ENCODE measurements at places on chromosomes 5 and 9.

DNA sequence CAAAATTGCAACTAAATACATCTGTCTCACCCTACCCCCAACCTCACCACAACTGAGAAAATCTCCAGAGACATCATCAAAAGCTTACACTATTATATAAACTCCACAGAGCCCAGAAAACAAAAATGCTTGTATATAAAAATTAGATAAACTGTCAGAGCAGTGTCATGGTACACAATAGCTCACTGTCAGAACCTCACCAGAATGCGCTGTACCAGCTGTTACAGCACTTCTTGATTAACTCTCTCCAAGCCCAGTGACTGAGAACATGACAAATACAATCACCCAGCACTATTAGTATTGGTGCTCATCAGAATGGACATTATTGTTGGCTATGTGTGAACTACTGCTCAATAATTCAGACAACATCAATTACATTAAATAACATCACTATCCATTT lies 65.7 kb downstream of the ZDHHC21 start:
- no peak for DNase-seq

DNA sequence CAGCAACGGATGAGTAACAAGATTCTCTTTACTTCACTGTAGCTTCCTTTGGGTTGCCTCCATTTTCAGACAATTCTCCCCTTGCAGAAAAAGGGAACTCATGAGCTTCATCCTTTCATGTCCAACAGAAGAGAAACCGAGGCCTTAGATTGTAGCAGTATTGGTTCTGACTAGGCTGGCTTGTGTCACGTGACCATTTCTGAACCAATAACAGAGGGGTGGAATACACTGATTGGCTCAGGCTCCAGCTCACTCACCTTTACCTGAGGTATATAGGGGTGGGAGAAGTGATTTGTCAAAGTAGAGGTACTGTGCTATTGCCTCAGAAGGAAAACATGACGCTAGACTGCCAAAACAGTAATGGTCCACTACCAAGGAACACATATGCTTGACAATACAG lies 343.7 kb downstream of the KIAA0825 start:
- no peak for DNase-seq

GRCh38 chr9:13967011-13967410 lies 346.9 kb downstream of the NFIB start:
- DNase-seq, result no peak

DNA sequence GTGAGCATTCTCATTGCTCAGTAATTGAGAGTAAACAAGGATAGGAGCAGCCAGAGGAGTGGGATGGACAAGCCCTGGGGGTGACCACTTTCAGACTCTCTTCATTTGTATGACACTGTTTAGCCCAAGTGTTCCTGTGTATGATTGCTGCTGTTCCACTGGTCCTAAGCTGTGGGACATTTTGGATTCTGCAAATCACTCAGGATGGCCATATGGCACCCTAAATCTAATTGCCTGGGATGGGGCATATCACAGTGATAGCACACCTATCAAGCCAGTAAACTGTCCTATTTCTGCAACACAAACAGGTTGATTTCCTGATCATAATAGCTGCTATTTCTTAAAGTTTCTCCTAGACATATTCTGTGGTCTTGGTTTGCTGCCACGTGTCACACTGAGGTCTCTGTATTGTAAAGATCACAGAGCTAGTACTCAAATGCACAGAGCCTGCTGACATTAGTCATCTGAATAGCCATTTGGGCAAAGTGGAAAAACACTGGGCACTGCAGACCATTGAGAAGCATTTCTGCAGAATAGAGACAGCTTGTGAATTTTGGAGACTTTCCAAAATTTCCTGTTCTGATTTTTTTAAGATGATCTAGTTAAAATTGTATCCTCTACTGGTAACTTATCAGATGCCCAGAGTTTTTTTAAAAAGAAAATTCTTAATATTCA lies 320.2 kb downstream of the RFX3 start:
- DNase-seq, result no peak

DNA sequence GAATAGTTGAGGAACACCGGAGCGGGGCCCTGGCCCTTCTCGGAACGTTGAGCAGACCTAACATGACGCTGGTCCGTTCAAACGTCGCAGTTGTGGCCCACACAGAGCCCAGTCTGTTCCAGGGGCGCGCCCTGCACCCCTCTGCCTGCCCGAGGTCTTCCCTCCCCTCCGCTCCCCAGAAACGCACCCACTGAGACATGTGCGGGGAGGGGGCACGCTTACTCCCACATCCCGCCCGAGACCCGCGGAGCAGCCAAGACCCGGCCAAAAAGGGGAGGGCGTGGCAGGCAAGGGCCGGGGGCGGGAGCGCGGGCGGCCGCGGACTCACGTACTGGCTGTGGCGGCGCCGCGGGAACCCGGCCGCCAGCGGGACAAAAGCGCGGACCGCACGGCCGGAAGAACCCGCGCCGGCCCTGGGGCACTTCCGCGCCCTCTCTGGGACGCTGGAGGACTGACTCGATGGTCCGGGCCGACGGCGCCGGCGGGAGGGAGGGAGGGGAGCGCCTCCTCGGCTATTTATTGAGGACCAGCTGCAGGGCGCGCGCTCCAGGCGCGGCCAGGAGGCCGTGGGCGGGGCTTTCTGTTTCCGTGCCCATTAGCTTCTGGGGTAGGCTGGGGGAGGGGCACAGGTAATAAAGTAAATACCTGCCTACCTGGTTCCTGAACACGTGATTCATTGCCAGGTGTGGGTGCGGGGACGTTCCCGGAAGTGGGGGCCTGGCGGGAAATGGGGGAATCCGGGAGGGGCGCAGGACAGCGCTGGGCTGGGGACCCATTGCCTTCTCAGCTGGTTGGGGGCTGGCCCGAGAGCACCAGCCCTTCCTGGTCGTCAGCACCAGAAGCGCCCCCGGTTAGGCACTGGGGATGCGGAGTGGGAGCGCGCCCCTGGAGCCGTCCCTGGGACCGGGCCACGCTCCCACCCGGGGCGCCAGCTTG lies at the start of gene ZFP62:
TSS of gene ZFP62 (minus strand) at position 390 of the 936 bp plus-strand sequence. CDS start at position 333, 57 bp downstream.
- DNase-seq, result peak; percentile 68

DNA sequence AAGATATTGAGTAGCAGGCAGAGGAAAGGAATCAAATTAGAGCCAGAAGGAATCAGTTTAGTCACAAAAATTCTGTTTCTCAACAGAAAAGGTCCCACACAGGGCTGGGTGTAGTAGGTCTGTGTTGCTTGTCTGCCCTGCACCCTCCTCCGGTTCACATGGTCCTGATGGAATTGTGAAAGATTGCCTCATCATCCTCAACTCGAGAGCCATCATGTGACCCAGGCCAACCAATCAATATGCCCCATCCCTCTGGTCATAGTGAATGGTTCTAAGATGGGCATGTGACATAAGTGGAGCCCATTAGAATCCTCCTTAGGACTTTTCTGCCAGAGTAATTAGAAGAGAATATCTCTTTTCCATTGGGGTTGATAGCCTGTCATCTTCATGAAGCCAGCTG lies 56.7 kb upstream of the RAD23B start:
- no peak for DNase-seq

GRCh38 chr9:120542701-120543490 lies 37.1 kb downstream of the CDK5RAP2 start:
- DNase-seq, result no peak

GRCh38 chr9:87109851-87110250 lies 162.5 kb upstream of the GAS1 start:
- DNase-seq, result no peak

GRCh38 chr9:36914212-36914577 lies 119.9 kb downstream of the PAX5 start:
- no peak for DNase-seq

DNA sequence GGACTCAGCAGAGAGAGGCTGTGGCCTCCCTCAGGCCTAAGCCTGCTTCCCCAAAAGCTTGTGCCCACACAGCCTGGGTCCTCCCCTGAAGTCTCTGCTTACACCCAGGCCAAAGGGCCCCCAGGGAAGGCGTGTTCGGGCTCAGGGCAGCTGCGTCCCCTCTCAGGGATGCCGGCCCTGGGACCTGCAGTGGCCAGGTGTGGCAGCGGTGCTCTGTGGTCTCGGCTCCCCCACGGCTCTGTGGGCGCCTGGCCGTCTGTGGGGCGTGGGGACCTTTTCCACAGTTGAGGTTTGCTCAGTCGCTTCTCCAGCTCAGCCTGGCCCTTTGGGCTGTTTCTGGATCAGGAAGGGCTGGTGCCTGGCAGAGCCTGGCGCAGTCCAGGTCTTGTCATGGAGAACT lies 75.9 kb downstream of the RXRA start:
- no peak for DNase-seq

- no peak for DNase-seq
Measured at GRCh38 chr5:80738466-80738865, 83.7 kb upstream of the DHFR start.

DNA sequence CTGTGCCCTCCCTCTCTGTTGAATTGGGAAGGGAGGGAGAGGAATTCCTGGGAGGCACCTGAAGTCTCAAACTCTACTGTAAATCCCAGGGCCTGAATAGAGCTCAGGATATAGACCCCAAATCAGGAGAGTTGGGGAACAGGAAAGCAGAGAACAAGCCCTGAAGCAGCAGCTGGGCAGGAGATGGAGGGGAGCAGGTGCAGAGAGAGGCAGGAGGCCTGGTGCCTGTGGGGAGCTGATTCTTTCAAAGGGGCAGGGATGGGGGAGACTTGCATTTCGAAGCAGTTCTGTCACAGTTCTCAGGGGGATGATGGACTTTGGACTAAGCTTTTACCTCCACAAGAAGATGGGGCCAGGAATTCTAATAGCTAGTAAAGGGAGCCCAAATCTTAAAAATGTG lies 50.2 kb downstream of the NIM1K start:
- no peak for DNase-seq

DNA sequence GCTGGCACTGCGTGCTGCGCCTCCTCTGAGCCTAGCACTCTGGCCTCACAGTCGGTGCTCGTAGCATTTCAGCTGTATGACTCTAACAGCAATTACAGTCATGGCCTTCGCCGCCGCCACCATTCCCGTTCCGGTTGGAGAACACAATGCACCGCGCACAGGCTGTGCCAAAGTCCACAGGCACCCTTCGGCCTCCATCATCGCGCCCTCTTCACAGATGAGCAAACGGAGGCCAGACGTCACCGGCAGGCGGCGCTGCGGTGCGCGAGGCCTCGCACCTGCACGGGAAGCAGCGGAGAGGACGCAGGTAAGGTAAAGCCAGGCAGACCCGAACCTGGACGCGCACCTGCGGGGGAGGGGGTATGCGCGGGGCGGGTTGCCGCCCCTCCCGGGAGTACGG lies 128.9 kb downstream of the BARX1 start:
- DNase-seq, result no peak

- no peak for DNase-seq
Measured at GRCh38 chr9:2228132-2228531, 213.0 kb downstream of the SMARCA2 start.

- no peak for DNase-seq
Measured at GRCh38 chr9:113462781-113463286, 693 bp upstream of the RGS3 start.

DNA sequence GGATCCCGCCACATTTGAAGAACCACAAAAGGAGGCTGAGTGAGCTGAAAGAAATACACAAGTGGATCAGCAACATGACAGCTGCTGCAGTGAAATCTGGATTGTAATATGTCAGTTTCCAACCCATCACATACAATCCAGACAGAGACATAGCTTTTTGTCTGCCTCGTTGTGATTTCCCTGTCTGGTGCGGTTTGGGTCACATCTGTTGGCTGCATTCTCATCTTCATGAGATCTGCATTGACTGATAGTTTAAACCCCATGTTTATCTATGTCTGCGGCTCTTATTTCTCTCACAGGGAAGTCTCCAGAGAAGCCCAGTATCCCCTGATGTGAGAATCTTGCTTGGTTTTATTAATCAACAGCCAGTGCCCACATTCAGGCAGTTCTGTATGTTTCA lies 403.1 kb upstream of the ZNF608 start:
- DNase-seq, result no peak

- no peak for DNase-seq
Measured at GRCh38 chr9:76620996-76621395, 143.2 kb upstream of the PCA3 start.

GRCh38 chr5:539469-540070 lies 15.3 kb upstream of the SLC9A3 start:
- no peak for DNase-seq

GRCh38 chr5:95043234-95043633 lies 241.7 kb downstream of the MCTP1 start:
- DNase-seq, result no peak

DNA sequence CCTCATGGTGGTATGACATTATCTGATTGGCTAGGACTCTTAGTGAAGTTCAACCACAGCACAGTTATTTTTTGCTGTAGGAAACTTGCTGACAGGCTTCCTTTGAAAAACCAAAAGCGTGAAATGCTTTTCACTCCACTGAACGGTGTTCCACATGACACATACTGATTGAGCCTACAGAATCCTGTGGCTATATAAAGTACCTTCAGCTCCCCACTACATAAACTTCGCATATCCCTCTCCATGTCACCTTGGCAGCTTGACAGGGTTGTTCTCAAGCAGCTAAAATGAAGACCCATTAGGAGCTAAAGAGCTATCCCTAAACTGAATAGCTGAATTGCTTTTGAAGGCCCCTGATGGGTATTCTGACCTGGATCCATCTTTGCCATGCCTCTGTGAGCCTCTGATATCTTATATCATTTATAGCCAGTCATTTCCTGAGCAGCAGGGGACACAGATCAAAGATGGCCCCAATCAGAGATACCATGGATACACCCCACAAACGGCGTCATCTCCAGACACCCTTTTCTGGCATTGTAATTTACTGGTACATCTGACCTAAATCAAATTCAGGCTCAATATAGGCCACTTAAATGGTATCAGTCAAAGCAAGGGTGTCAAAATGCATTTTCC lies 91.5 kb downstream of the APBA1 start:
- DNase-seq, result no peak

- peak; percentile 40 for DNase-seq
Measured at GRCh38 chr9:130172161-130172857, at the start of gene NCS1. Gene NCS1, plus strand, starts transcription at chr9:130172404. Its CDS starts 260 bp downstream, at chr9:130172664.

DNA sequence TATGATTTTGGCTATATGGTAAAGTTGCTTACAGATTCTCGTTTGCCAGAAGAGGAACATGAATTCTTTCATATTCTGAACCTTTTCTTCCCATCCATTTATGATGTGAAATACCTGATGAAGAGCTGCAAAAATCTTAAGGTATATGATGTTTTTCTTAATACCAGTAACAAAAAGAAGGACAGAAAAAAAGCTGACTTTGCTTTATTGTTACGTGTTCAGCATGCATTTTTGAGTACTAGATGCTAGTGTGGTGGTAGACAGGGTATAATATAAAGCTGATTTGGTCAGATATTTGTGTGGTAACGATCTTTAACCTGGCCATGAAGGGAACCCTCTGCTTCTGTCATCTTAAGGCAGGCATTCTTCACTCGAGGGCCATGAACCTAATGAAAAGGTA lies 13.3 kb downstream of the CNOT8 start:
- DNase-seq, result no peak

GRCh38 chr9:115098226-115098965 lies 19.6 kb downstream of the TNC start:
- no peak for DNase-seq

- no peak for DNase-seq
Measured at GRCh38 chr5:129496864-129497595, 36.9 kb downstream of the ADAMTS19 start.
